Right kidney (tissue), 9 donors: ENCODE measurements at places on chromosomes 3 and 15.
A peak's percentile ranks its signal among the peaks of the same experiment; 100 is the strongest.

GRCh38 chr3:184712248-184713039 lies 580 bp upstream of the MAGEF1 start:
- DNase-seq = no peak

GRCh38 chr3:64240396-64240795 lies 15.1 kb upstream of the PRICKLE2 start:
- DNase-seq = no peak

DNA sequence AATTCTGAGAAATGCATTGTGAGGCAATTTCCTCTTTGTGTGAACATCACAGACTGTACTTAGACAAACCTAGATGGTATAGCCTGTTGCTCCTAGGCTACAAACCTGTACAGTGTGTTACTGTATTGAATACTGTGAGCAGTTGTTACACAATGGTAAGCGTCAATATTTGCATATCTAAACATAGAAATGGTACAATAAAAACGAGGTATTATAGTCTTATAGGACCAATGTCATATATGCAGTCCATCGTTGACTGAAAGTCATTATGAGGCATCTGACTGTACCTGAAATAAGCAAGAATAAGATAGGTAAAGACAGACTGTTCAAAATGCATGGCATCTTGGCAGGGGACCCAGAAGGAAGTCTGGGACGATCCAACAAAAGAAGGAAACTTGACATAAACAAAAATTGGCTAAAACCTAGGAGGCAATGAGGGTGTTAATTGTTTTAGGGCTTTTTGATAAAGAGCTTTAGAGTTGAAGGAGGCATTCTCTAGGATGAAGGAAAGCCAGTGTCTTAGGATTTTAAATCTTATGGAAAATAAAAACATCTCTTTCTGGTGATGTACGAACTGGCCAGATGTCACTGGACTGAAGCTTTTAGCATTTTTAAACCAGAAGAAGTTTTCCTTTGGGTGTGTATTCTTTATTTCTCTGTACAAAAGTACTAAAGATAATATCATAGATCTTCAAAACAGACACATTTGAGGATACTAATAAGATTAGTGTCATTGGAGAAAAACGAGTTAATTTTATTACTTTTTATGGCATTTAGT lies 9.2 kb upstream of the SPRED1 start:
- no peak for DNase-seq

- DNase-seq = peak; percentile 65
Measured at GRCh38 chr3:73622091-73622805, 2.5 kb downstream of the PDZRN3 start.

DNA sequence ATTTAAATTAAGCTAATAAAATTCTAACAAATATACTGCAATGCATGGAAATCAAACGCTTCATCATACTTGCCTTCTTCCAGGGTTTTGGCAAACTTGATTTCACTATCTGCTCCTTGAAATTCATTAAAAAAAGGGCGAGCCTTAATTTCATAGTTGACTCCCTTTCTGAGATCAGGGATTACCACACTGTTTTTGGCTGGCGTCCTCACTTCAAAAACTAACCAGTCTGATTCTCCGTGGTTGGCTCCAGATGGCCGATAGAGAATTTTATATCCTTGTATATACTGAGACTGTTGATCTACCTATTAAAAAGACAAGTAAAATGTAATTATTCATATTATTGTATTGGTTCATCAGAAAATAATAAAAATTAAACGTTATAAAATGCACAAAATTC lies 1106.8 kb downstream of the ROBO1 start:
- DNase-seq = no peak

DNA sequence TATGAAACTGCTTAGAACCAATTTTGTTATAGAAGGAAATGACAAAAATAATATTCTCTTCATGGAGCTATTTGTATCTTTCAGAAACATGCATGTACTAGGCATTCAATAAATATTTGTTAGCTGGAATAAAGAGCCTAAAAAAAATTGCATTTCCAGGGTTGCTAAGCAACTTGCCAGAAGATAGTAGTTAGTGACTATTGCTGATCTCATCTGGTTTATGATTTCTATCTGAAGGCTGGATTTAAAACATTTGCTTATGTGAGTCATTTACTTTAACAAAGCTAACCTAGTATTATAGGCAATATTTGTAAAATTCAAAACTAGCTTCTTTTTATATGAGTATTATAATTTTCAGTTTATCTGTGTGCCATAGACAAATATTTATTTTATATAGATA lies 78.3 kb downstream of the NAALADL2 start:
- no peak for DNase-seq

GRCh38 chr3:144585953-144586352 lies 614.3 kb downstream of the DIPK2A start:
- DNase-seq = no peak

DNA sequence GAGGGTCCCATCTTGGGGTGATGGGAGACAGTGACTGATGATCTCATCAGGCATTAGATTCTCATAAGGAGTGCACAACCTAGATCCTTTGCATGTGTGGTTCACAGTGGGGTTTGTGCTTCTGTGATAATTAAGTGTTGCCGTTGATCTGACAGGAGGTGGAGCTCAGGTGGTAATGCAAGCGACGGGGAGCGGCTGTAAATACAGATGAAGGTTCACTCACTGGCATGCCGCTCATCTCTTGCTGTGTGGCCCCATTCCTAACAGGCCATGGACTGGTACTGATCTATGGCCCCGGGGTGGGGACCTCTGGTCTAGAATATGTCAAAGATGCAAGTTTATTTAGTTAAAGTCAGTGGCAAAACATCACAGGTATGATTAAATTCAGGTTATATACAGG lies 8.7 kb downstream of the MEF2A start:
- DNase-seq = no peak

- no peak for DNase-seq
Measured at GRCh38 chr15:97915261-97915660, 45.2 kb upstream of the ARRDC4 start.

GRCh38 chr3:162933656-162934055 lies 1437.0 kb downstream of the OTOL1 start:
- DNase-seq = no peak
